ENCODE measurements at places on chromosomes 7 and 10.

DNA sequence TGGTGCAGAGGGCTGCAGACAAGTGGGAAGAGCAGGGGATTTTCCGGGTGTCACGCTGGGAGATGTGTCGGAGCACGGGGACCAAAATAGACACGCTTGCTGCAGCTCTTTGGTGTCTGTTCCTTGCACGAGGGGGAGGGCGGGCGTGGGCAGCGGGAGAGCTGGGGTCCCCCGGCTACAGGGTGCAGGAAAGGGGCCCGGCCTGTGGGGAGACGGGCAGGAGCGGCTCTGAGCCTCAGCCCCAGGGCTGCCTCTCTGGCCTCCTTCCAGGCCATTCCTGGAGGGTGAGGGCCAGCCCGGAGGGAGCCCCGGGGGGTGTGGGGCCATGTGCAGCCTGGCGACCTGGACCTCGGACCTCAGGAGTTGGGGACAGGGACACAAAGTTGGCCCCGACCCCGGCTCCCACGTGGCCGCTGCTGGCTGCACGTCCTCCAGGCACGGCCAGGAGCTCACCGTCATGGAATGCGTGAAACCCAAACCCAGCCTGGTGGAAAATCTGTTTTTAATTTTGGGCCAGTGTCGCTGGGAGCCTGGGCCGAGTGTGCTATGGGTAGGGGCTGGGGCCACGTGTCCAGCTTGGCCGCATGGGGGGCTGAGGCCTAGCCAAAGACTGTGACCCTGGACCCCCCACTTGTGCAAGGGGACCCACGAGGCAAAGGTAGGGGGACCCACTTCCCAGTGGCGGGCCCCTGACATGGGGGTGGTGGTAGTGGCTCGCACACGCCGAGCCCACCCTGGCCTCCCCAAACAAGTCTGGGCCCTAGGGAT, 6.6 kb downstream of the TTYH3 start:
- DNase-seq, result no peak

- no peak for DNase-seq
Measured at GRCh38 chr10:70879207-70879606, 9.2 kb downstream of the PCBD1 start.

DNA sequence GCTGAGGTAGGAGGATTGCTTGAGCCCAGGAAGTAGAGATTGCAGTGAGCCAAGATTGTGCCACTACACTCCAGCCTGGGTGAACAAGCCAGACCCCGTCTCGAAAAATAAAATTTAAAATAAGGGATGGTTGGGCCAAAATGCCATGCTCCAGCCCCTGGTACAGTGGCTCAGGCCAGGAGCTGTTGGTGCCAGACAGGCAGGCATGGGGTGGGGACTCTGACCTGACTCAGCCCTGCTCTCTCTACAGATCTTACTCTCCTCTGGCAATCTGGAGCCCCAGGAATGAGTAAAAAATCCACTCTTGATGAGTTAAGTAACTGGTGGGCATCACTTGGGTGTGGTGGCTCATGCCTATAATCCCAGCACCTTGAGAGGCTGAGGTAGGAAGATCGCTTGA, 8.4 kb upstream of the TMEM120A start:
- DNase-seq, result no peak

DNA sequence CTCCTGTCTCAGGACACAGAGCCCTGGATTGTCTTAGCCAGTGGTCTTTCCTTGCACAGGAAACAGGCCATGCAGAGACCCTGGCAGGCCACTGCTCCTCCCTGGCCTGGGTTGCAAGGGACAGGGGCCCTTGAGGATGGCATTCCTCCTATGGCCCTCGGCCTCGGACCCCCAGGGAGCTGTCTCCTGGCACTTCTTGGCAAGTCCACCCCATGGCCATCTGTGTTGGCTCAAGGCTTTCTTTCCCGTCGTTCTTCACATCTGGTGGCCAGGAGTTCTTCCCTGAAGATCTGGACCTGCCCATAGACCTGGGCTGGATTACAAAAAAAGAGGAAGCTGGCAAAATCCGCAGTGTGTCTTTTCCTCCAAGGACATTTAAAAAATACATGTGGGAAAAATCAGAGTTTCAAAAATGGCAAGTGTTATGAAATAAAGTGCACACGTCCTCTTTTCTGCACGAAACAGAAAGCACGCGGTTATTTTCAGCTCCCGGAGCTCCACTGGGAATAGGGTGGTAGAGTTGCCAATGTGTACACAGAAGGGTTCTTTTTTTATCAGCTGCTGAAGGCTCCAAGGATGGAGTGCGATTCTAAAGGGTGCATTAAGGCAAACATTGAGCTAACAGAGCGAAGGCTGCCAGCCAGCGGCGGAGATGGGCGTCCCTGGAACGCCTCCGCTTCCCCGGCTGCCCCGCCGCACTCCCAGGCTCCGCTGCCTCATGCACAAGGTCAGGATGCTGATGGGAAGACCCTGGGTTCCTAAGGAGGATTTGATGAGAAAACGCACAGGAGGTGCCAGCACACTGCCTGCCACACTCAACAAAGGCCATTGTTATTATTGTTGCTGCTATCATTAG, 62.8 kb upstream of the FAM20C start:
- DNase-seq, result no peak

GRCh38 chr10:60703266-60704041, 74.8 kb upstream of the CDK1 start:
- no peak for DNase-seq

- no peak for DNase-seq
Measured at GRCh38 chr10:6215683-6216484, 13.2 kb downstream of the PFKFB3 start.

GRCh38 chr7:42567051-42567450, 330.0 kb upstream of the GLI3 start:
- no peak for DNase-seq

DNA sequence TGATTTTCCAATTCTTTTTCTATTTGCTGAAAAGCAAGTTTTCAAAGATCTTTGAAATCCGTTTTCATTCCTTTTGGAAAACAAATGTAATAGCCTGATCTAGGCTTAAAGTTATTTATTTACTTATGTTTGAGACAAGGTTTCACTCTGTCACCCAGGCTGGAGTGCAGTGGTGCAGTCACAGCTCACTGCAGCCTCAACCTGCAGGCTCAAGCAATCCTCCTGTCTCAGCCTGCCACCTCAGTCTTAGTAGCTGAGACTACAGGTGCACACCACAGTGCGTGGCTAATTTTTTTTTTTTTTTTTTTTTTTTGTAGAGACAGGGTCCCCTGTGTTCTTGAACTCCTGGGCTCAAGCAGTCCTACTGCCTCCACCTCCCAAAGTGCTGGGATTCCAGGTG, 4.6 kb downstream of the ST7 start:
- no peak for DNase-seq

DNA sequence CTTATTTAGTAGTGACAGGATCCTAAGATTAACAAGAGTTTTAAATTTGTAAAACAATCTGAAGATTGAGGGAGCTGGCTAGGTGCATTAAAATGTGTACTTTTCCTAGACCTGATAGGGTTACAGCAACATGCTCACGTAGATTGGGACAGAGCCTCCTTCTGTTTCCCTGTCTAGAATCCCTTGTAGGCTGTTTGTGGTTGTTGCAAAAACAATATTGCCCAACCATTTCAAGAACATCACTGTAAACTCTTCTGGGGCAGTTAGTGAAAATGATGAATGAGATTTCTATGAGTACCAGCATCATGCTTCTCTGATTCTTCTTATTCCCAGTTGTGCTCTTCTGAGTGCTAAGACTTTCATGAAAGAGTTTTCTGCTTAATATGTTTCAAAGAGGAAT, 14.7 kb upstream of the CPED1 start:
- no peak for DNase-seq

- DNase-seq, result no peak
Measured at GRCh38 chr7:138726288-138726687, 25.1 kb upstream of the SVOPL start.

DNA sequence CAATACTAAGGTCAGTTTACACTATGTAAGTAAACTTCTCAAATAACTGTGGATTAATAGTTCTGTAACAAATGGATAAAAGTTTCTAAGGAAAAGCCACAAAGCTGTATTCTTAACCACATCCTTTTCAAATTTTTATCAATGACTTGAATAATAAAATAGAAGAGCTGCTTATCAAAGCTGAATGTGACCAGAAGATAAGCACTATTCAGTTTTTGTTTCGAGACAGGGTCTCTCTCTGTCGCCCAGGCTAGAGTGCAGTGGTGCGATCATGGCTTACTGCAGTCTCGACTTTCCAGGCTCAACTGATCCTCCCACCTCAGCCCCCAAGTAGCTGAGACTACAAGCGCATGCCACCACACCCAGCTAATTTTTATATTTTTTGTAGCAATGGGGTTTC, 17.0 kb downstream of the UPF2 start:
- no peak for DNase-seq

DNA sequence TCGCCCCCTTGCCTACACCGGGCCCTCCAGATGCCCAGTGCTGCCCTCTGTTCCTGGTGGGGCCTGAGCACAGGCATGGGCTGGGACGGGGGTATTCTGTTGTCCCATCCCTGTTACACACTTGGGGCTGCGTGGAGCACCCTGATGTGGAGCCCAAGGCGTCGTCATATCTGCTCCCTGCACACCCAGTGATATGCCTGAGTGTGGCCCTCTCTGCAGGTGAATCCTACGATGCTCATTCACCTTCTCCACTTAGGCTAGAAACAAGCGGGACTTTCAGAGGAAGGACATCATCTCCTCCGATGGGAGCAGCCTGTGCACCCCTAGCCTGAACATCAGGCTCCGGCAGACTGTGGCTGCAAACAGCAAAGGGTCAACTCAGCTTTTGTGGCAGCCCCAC, 91.0 kb upstream of the NPTX2 start:
- no peak for DNase-seq

DNA sequence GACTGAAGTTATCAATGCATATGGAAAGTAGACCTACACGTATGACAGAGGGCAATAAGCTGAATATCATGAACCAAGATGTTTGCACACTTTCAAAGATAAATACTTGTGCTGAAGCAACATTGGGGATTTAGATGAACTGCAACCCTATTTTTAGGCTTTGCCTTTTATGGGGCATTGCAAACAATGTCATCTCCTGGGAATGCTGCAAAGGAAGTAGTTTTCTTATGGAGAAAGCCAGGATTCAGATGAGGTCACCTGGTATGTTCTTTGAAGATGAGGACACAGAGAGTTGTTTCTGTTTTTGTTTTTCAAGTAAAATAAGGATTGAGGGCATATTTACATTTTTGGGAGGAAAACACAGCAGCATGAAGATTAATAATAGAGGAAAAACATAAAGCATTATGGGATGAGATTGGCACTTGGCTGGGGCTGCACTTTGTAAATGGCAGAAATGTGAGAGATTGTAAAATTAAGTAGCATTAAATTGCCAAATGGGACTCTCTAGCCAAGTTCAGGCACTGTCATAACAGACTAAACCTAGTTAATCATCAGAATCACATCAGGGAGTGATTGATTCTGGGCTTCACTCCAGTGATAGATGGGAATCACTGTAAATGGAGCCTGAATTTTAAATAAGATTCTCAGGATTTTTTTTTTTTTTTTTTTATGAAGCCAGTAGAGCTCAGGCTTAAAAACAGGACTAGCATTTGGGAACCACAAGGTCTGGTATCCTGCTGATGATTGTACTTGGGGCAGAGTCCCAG, 63.1 kb downstream of the MALRD1 start:
- DNase-seq, result no peak

- DNase-seq, result no peak
Measured at GRCh38 chr10:104582966-104583365, 58.1 kb upstream of the SORCS3 start.

DNA sequence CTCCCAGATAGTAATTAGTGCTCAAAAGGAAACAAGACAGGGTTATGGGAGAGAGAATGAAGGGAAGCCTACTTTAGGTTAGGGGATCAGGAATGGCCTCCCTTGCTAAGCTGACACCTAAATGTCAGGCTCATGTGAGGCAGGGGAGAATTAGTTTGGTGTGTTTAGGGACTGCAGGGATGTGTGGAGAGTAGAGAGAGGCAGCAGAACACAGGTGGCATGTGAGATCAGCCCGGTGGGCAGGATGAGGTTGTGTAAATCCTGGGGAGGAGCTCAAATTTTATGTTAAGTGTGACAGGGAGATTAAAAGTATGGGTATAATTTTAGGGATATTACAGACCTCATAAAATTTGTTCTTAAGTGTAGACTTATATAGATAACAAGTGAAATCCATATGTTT, 56.2 kb upstream of the ZNF438 start:
- DNase-seq, result no peak

- no peak for DNase-seq
Measured at GRCh38 chr7:98418636-98419315, 17.9 kb upstream of the BAIAP2L1 start.

DNA sequence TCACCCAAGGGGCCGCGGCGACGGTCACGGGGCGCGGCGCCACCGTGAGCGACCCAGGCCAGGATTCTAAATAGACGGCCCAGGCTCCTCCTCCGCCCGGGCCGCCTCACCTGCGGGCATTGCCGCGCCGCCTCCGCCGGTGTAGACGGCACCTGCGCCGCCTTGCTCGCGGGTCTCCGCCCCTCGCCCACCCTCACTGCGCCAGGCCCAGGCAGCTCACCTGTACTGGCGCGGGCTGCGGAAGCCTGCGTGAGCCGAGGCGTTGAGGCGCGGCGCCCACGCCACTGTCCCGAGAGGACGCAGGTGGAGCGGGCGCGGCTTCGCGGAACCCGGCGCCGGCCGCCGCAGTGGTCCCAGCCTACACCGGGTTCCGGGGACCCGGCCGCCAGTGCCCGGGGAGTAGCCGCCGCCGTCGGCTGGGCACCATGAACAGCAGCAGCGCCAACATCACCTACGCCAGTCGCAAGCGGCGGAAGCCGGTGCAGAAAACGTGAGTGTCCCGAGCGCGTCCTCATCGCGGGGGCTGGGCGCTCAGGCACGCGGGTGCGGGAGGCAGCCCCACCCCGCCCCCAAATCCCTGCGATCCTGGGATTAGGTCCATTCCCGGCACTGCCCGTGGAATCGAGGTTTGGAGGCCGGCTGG, 509 bp downstream of the AHR start:
- DNase-seq, result peak; percentile 40

- no peak for DNase-seq
Measured at GRCh38 chr7:90677486-90678404, 81.6 kb downstream of the CDK14 start.

DNA sequence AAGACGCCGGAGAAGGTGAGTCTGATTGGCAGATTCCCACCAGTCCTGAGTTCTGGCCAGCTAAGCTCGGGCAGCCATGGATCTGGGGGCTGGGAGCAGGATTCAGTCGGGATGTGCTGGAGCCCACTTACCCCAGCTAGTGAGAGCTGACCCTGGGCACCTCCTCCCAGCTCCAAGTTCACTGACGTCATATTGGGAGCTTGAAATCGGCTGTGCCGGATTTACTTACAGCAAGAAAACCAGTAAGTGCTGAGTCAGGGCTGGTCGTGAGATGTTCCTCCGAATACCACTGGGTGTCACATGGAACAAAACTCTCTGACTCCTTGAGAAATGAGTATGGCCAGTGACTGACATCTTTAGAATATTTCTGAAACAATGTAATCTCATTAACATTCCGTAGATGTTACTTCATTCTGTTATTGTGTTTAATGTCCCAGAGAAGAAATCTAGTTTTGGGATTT, 621.2 kb downstream of the SDK1 start:
- DNase-seq, result no peak
